ENCODE measurements at places on chromosomes 3 and 15. TPM values are rescaled to one million over a fixed set of nuclear protein-coding genes. Genes with fewer than 3 reads are reported as not detected.

GRCh38 chr3:116302087-116302747 lies 143.1 kb downstream of the LSAMP start:
- DNase-seq, result peak; percentile 52

DNA sequence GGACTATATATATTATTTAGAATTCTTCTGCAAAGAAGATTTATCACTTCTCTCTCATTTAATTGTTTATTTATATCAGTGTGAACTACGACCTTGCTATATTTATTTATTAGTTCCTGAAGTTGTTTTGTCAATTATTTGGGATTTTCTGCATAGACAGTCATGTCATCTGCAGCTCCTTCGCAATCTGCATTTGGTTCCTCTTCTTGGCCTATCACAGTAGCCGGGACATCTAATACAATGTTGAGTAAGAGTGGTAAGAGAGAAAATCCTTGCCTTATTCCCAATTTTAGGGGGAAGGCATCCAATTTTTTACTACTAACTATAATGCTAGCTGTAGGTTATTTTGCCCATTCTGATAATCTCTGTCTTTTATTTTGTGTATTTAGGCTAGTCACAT lies 39.4 kb downstream of the FOXL2 start:
- DNase-seq, result no peak

DNA sequence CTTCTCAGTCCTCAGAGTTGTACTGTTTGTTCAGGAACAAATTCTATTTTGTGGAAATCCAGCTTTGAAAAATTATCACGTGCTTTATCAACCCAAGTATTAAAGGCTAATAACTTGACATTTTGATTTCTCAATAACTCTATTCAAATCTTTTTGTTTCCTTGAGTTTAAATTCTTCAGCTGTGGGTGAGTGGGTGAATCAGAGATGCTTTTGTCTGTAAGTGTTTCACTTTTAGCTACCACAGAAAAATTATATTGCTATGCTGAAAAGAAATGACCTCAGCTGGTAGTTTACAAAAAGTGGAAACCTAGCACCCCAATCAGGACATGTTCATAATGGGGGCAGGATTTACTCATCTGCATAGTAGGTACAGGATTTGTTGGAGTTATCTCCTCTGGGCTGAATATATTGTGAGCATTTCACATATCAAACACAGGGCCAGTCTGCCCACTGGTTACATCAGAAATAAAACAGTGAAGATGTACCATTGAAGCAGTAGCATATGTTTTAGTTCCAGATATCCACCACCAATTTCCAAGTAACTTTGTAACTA lies 30.5 kb downstream of the MINDY4B start:
- DNase-seq, result no peak

GRCh38 chr3:23633261-23633960 lies 172.3 kb upstream of the UBE2E1 start:
- DNase-seq, result no peak

DNA sequence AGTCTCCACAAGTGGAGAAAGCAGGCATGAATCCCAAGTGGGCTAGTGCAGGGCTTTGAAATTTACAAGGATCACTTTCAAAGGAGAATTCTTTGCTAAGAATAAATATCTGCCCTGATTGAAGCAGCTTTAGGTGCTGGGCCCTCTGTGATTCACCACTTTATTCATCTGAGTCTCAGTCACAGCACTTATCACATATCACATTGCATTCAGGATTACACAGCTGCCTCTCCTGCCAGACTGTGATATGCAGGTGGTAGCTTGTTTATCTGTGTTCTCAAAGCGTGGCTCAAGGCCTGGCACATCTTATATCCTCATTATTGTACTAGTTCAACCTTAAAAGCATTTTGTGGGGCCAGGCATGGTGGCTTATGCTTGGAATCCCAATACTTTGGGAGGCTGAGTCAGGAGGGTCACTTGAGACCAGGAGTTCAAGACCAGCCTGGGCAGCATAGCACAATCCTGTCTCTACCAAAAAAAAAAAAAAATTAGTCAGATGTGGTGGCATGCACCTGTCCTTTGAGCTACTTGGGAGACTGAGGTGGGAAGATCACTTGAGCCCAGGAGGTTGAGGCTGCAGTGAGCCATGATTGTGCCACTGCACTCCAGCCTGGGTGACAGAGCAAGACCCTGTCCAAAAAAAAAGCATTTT lies 156.9 kb upstream of the EIF1B start:
- no peak for DNase-seq

DNA sequence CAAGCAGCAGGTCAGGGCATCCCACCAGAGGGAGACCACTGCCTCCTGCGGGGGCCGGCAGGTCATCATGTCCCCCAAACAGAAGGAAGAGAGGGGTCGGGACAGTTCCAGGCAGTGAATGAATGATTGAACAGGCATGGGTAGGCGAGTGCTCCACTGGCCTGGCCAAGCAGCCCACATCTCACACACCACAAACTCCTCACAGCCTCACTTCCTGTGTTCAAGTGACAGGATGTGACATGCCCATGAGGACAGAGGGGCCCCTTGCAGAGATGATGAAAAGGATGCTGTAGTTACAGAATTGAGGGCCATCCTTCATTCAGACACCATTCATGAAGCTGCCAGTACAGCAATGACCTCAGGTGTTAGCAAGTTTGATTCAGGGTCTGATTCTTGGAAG lies 3.7 kb downstream of the IQSEC1 start:
- no peak for DNase-seq

GRCh38 chr15:46177219-46177618 lies 542.4 kb downstream of the SQOR start:
- DNase-seq, result no peak

- peak; percentile 31 for DNase-seq
Observed at GRCh38 chr3:184380185-184380626, 352 bp downstream of the CHRD start.

- DNase-seq, result no peak
Observed at GRCh38 chr15:35254062-35254461, 169.0 kb upstream of the NANOGP8 start.

DNA sequence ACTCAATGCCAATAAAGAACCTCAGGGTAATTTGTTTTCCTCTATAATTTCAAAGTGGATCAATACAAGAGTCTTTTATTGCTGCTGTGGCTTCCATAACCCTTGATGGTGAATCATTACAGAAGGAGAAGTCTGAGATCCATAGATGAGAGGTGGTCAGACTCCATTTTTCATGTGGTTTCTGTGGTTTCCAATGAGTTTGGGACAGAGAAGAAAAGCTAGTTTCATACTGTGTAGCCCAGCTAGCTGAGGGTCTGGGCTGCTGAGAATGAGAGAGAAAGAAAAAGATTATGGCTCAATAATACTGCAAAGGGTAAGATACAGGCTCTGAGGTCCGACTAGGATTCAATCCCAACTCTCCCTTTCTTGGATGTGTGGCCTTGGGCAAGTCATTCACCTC lies 180.6 kb upstream of the LRRN1 start:
- peak; percentile 34 for DNase-seq

DNA sequence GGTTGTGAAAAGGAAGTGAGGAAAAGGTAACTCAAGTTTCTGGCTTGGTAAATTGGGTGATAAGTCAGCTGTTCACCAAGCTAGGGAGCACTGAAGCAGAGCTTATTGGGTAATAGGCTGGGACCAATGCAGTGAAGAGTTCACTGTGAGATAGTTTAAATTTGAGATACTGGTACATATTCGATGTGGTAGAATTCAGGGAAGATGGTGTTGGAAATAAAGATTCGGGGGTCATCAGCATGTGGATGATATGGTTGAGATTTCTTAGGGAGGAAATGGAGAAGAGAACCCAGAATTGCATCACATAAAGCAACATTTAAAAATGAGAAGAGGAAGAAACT lies 16.9 kb downstream of the MME start:
- no peak for DNase-seq

- DNase-seq, result no peak
Observed at GRCh38 chr15:74042603-74043424, 39.5 kb downstream of the GOLGA6A start.

HRG gene
- not detected for total RNA-seq

SLC12A8 gene
- 9.8 TPM for total RNA-seq

ENTPD3 gene
- under 0.01 TPM for total RNA-seq

FOXB1 gene
- not detected for total RNA-seq

All from fibroblast of lung (primary cell).